Stimulated activated CD4-positive, alpha-beta T cell treated with anti-CD3 and anti-CD28 coated beads, Interleukin-12 subunit alpha, Interleukin-12 subunit beta, amount 100 ng/mL, for 48 hours (primary cell): ENCODE measurements at places on chromosomes 3 and 15.

- DNase-seq: no peak
Observed at GRCh38 chr3:111882799-111883198, 23.7 kb downstream of the PHLDB2 start.

DNA sequence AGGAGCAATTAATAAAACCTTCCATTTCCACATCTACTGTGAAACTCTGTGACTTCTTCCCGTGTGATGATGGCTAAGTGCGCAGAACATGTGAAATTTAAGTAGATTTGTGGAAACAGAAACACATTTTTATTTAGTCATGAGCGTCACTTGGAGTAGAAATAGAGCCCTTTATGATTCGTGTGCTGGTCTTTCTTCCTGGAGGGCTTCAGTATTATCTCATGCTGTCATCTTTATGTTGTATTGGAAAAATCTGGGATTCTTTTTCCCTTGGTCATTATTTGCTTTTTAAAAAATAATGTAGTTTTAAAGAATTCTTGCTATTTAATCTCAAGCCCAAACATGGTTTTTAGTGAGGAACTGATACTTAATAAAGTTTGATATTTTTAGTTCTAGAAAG is 284.0 kb upstream of the CTDSPL start:
- DNase-seq: no peak

DNA sequence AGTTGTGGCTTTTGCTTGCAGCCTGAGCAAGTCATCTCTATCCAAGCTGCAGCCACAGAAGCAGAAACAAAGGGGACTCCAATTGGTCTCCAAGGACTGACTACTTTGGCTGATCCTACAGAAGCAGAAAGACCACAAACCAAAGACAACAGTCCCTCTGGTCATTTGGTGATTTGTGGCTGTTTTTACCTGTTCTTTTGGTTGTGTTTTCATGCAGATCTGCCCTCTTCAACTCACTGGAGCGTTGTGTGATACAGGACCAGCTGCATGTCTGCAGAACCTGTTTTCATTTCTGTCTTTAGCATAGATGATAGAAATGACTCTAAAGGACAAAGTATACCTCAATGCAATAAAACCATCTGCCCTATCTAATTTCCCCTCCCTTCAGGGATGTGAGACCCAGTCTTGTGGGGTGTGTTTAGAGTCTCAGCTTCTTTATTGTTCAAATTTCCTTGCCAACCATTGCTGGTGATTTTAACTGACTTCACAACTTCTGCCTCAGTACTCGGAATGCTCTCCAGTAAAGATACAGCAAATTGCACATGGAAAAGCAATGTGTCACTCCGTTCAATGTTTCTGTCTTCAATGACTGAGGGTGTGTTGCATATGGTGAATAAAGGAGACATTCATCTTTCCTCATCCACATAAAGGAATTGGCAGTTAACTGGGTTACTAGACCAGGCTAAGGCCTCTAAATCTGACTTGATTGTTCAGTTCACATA is 48.9 kb upstream of the SLC7A14 start:
- DNase-seq: no peak

DNA sequence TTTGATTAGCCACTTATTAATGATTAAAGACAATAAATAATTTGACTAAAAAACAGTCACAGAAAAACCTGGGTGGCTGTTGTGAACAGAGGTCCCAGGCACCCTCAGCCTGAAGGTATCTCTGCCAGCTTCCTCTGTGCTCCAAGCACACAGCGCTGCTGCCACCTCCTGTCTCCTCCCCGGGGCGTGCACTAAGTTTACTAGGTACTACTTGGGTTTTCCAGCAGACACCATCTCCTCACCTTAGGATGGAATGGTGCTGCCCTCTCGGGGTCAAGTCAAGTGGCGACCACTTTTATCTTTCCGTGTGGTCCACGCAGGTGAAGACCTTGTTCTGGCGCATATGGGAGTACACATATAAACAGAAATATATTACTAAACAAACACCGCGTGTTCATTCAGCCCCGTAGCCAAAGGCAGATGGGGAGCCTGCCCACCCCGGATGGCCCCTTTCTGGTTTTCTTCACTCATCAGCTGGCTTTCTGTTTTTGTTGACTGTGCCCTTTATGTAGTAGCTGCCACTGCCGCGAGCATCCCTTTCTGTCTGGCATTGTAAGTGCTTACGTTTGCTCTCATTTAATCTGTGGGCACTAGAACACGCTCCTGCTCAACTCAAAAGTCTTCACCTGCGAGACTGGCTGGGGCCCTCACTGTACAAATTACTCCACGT is 128.0 kb downstream of the LRIG1 start:
- no peak for DNase-seq

GRCh38 chr3:99475229-99475628 is 163.2 kb upstream of the COL8A1 start:
- no peak for DNase-seq

- no peak for DNase-seq
Observed at GRCh38 chr3:121481106-121481880, 64.5 kb downstream of the POLQ start.

DNA sequence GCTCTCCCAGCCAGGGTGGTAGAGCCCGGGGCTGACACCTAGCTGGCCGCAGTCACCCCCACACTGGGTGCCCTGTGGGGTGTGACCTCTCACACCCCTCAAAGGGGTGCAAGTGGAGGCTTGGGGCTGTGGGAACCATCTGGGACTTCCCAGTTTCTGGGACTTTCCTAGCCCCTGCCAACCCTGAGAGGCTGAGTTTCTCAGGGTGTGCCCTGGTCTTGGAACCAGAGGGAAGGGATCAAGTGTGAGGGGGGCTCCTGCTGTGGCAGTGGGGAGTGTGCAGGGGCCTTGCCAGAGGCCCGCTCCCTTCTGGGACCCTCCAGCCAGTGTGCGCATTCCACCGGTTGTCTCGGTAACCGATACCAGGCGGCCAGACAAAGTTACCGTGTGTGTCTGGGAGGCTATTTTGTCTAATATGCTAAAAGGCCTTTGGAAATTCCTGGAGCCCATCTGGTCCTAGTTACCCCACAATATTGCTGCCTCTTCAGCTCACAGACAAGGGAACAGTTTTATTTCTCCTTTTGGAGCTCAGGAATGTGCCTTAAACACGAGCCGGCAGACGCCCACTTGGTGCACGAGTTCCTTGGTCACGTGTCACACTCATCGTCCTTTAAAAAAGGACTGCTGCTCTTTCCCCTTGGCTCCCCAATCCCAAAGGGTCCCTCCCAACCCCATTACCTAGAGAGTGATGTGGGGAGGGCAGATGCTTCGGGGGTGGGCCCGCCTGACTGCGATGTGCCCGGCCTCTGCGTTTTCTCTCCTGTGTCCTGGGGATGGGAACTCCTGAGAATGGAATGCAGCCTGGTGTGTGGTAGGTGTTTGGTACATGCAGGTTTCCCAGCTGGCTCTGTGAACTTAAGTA is 33.2 kb downstream of the HDAC11 start:
- no peak for DNase-seq

DNA sequence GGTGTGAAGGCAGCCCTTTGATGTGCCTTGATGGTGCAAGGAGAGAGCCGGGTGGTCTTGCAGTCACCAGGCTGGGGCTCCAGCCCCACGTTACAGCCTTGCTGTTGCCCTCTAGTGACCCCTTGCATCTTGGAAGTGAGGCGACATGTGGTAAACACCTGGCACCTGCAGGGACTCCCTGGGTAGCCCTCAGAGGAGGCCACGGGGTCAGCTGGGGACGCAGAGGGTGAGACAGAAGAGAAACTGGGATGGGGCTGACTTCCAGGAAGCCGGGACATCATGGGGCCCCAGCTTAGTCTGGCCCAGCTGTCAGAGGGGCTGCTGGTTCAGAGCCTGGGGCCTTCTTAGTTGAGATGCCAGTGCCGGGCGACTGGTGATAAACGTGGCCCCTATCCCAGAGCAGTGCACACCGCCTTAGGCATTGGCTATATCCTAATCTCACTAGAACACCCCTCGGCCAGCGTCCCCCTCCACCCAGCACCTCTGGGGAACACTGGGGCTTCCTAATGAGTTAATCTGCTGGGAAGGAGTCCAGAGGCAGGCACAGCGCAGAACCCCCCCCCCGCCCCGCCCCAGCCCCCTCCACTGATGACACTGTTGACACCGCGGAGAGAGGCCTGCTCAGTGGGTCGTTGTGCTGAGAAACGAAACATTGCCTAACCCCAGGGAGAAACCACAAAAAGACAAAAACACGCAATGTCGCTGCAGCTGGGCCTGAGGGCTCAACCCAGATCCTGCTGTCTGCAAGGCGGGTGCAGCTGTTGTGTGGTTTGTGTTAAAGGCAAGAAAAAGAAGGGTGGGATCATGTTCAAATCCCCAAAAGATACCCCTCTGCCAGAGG is 60.5 kb upstream of the KLF13 start:
- DNase-seq: peak; percentile 37

DNA sequence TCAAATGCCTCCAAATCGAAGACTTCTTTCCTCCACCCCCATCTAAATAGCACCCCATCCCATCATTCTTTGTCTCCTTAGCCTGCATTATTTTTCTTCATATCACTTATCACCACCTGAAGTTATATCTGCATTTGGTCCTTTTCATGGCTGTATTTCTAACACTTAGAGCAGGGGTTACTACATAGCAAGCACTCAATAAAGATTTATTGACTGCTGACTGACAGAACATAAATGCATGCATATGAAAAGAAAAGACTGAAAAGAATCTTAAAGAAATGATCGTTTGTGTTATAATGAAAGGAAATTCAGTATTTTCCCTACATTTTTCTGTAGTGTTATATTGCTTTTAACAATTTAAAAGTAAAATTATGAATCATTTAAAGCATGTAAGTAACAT is 1.4 kb downstream of the LRRC31 start:
- no peak for DNase-seq

DNA sequence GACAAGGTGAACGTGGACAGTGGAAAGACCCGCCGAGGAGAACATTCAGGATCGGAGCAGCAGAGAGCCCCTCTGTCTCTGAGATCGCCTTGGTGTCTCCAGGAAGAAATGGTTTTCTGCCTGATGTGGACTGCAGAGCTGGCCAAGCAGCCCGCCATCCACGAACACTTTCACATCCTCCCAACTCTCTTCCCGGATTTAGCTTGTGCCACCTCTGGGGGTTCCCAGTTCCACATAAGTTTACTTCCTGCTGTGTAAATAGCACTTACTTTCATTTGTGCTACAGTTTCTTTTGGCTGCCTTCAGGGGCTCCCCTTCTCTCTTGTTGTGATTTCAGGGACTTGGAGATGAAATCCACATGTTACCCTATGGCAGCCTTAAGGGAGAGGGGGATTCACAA is 48.4 kb downstream of the SEMA5B start:
- no peak for DNase-seq

- DNase-seq: no peak
Observed at GRCh38 chr3:128804811-128805155, 74.6 kb upstream of the ACAD9 start.

DNA sequence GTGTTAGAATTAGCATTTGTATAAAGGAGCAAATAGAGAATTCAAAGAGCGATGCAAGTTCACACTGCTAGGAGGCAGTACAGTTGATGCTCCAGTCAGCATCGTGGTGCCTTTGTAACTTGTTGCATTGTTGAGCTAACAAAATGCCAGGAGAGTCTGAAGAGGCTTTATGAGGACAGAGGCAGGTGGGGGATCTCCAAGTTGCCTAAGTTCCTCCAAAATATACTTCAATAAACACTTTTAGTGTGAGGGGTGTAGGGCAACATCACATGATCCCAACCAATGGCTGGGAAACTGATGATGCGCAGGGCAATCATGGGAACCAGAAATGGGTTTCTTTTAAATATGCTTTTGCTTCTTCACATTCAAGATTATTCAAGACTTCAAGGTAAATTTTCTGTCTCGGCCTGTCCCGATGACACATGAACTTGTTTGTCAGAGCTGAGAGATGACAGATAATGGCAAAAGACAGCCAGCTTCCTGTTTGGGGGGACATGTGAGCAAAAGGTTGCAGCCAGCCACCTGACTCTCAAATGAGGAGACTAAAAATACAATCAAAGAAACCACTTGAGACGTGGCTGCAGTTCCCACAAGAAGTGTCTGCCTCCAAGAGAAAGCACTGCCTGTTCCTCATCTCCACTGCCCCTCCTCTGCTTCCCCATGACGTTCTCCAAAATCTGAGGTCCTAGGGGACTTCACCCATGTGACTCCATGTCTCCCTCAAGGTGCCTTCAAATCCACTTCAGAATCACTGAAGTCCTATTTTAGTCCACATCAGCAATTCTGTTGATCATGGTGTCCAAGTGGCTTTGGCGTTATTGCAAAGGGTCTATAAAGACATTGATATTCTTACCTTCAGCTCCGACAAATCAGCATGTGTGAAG is 39.3 kb downstream of the KLHL6 start:
- peak; percentile 41 for DNase-seq

GRCh38 chr15:65558336-65558735 is 28.1 kb downstream of the HACD3 start:
- no peak for DNase-seq

DNA sequence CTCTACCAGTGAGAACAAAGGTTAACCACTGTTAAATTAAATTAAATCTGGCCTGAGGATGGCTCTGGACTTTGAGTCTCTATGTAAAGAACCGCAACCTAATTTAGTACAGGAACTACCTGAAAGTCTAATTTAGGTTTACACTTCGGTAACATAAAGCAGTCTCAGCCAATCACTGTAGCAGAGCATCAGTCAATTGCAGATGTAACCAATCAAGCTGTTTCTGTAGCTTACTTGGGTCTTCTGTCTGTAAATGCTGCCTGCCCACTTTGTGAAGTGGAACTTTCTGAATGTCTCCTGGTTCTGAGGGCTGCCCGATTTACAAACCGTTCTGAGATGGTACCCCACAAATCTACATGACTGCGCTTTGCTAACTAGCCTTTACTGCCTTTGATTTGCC is 39.1 kb upstream of the RASGRP1 start:
- DNase-seq: no peak

DNA sequence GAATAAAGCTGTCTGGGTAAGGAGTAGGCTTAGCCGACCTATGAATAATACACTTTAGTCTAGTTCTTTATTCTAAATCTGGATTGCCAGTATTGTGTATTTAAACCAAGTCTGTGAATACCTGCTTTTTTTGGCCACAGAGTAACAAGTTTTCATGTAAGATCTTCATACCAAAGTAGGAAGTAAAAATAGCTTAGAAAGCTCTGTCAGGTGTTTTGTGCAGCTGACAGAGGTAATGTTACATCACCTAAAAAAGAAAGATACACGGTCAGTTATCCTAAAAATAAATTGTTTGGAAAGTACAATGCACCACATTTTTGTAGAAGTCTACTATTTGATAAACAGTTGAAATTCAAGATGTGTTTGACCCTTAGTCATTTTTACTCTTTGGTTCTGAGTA is 16.5 kb downstream of the CALML4 start:
- DNase-seq: no peak

DNA sequence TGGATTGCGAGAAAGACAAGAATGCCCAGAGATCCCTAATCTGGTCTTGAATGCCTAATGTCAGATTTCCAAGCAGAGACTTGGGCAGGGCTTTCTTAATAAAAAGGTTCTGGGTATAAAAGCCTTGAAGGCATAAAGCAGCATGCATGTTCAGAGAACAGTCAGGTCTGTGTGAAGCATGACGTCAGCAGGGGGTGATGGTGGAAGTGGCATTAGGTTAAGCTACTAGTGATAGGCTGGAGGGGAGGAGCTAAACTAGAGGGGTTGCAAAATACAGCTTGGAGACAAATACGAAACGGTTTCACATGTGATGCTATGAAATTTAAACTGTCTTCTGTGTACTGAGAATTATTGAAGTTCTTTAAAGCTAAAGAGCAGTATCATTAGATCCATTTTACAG is 125.6 kb downstream of the VPS8 start:
- no peak for DNase-seq

GRCh38 chr15:60964527-60964926 is 264.6 kb downstream of the RORA start:
- DNase-seq: no peak
